ENCODE measurements at places on chromosomes 5 and 9.

- no peak for DNase-seq
Observed at GRCh38 chr9:17171309-17172094, 36.7 kb downstream of the CNTLN start.

DNA sequence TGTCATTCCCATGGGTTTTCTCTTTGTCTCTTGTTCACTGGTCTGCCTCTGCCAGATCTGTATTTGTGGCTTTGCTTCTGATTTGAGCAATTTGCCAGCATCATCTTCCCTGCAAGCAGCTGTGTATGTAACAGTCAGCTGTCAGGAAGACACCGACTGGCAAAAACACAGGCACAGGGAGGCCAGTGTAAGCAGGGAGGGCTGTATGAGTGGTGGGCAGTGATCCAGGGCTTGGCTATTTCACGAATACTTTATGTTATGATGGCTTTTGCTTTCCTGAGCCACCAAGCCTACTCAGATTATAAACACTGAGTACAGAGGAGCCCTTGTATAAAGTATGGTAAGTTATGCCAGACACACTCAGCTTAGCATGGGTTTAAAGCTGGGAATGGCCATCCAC, 11.6 kb downstream of the BNIP1 start:
- no peak for DNase-seq

DNA sequence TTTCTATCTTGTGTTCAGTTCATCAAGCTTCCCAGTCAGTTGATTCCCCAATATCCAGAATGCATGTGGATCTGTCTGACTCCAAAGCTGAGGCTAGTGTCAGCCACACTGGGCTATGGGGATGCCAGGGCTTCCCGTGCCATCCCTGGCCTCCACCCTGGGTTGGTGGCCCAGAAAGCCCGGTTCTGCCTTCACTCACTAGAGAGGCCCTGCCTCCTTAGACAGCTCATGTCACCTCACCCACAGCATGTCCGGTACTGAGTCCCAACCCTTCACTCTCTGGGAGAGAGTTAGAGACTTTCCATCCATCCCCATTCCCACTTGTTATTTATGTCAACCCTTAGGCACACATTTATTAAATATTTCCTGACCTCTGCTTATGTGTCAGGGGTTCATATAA, 119.5 kb upstream of the GPR151 start:
- DNase-seq, result no peak

DNA sequence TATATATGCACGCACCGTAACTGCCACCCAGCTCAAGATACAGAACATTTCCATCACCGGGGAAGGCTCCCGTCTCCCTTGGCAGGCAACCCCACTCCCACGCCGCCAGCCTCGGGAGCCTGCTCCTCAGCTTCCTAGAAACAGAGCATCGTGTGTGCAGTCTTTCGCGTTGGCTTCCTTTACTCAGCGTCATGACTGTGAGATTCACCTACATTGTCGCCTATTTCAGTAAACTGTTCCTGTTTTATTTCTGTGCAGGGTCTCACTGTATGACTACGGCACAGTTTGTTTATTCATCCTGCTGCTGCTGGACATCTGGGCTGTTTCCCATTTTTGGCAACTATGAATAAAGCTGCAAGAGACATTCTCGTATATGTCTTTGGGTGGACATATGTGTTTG, 90.7 kb downstream of the STK10 start:
- no peak for DNase-seq

Measured in stimulated activated CD4-positive, alpha-beta T cell treated with anti-CD3 and anti-CD28 coated beads, Interleukin-4, amount 100 ng/mL, for 24 hours (primary cell).